ENCODE measurements at places on chromosomes 6 and 20. TPM values are rescaled to one million over a fixed set of nuclear protein-coding genes. Genes with fewer than 3 reads are reported as not detected.

Gene BMP7
- 16.6 TPM for total RNA-seq

Gene HCRTR2
- not detected for total RNA-seq

Gene FOXC1
- total RNA-seq, result 0.27 TPM

Gene PGK2
- not detected for total RNA-seq

Gene EPPIN
- total RNA-seq, result not detected

Gene EIF6
- 152 TPM for total RNA-seq

Gene SLC4A11
- total RNA-seq, result 12.1 TPM

Gene TGM3
- not detected for total RNA-seq

Gene LY86
- not detected for total RNA-seq

Gene FOXA2
- not detected for total RNA-seq

Gene OR2H1
- total RNA-seq, result not detected

Gene KLHDC3
- total RNA-seq, result 182 TPM

Gene CTAGE9
- total RNA-seq, result not detected

DNA sequence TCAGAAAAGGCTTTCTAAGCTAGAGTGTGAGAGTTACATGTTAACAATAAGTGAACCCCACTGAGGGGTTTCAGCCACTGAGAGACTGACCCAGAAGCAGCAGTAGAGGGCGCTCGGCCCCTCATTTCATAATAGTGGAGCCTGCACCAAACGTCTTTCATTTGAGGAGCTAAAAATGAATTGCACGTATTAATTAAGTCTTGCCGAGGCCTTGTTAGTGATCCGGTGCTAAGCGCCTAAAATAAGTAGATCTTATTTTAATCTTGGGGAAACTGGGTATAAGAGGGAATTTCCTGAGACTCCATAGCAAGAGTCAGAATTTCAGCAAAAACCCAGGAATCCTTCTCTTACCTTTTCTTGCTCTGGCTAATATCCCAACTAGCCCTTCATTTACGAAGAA lies 209.7 kb downstream of the FARS2 start:
- DNase-seq, result peak; percentile 83

DNA sequence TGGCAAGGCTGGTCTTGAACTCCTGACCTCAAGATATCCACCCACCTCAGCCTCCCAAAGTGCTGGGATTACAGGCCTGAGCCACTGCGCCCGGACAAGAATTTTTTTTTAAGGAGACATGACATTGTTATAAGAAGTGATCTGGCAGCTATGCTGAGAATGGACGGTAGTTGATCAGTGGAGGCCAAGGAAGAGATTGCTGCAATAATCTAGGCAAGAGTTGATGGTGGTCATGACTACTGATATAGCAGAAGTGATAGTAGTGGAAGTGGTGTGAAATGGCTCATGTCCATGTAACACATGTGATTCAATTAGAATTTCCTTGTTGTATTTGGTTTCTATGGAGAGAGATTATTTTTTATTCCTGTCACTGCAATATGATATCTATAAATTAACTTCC lies 125.3 kb upstream of the CCN2 start:
- DNase-seq, result no peak

- DNase-seq, result no peak
Observed at GRCh38 chr20:51360451-51361201, 181.9 kb downstream of the NFATC2 start.

- no peak for DNase-seq
Observed at GRCh38 chr20:63208346-63208909, 7.5 kb downstream of the YTHDF1 start.

GRCh38 chr6:2220154-2220553 lies 25.3 kb downstream of the GMDS start:
- no peak for DNase-seq

DNA sequence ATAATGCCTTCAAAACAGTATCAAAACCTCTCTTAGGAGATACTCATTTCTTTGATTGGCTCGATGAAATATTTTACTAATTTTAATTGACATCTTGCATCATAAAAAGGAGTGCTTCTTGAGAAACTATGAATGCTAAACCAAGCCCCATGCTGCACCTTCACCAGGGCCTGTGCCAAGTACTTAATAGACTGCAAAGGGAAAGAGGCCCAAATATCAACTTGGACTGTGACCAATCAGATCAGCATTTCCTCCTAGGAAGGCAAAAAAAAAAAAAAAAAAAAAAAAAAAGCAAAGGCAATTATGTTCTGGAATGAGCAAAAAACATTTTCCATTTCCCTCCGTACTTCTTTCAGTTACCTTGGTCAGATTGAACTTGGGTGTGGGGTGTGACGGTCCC lies 253.0 kb upstream of the SOX4 start:
- DNase-seq, result no peak

- DNase-seq, result no peak
Observed at GRCh38 chr20:38875175-38875993, 50.8 kb upstream of the FAM83D start.

DNA sequence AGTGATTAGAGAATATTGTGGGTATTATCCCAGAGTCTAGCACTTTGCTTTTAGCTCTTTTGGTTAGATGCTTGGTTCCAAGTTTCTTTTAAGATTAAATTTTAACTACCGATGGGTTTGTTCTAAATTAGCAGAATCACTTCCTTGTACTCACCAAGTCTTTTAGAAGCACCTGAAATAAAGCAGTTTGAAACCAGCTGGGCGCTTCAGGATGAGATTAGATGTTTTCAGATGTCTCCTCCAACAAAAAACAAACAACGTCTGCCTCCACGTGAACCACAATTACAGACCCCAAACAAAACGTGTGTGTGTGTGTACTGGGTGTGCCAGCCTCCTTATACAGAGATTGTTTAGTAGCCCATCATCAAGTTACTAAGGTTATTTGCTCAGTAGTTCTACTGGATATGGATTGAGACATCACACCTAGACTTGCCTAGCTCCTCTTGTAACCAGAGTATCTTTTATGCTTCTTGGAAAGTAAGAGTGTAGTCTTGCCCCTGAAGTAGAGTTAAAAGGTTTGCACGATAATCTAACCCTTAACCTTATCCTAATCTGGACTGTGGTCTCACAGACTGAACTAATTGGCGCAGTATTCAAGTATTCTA lies 2.3 kb downstream of the DSTN start:
- no peak for DNase-seq

DNA sequence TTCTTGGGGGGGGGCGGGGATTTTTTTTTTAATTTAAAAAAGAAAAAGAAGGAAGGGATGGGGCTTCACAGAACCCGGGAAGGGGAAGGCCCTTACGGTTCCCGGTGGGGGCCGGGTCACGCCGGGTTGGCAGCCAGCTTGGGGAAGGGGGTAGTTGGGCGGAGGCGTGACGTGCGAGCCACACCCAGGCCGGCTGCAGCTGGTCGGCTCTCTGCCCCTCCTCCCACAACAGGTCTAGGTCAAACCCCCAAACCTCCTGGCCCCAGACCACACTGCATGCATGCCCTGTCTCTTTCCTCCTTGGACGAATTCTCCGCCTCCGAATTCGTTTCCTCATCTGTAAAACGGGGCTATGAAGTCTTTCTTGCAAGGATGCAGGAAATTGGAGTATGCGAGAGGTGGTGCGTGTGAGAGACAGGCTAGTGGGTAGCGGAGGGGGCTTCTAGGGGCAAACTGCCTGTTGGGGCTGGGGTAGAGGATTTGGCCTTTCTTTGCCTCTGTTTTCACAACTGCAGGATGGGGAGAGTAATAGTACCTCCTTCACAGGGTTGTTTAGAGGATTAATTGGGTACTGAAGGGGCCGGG lies 828 bp downstream of the HCK start:
- peak; percentile 88 for DNase-seq

- DNase-seq, result no peak
Observed at GRCh38 chr6:42791706-42792320, 10.0 kb downstream of the BICRAL start.

DNA sequence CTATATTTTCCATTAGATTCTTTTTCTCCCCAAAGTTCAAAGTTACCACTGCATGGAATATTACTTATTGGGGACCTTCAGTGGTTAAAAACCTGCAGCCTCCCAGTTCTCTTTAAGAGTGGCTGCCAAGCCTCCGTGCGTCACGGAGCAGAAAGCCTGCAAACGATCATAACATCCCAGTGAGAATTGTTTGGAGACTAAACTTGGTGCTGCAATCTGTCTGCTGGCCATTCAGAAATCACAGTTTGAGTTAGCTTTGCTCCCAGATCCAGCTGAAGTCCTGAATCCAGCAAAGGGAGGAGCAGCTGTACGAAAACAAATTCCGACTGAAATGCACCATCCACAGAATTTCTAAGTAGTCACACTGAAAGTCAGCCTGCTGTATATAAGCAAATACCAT lies 213.5 kb upstream of the PDE10A start:
- no peak for DNase-seq

- DNase-seq, result no peak
Observed at GRCh38 chr6:11538819-11539468, 1.4 kb downstream of the TMEM170B start.

DNA sequence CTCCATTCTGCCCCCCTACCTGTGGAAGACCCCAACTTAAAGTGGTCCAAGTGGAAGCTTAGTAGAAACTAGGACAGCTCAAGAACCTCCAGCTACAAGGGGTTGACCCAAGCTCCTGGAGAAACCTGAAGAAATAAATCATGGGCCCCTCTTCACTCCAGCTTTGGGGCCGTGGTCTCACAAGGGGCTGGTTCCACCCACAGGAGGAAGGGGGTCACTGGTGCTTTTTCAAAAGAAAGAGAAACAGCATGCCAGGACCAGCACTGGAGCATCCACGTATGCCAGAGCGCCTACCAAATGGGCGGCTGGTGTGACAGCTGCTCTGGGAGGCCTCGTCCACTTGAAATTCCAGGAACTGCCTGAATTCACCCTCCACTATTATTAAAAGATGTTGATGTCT lies 14.4 kb upstream of the ANKRD60 start:
- DNase-seq, result no peak

DNA sequence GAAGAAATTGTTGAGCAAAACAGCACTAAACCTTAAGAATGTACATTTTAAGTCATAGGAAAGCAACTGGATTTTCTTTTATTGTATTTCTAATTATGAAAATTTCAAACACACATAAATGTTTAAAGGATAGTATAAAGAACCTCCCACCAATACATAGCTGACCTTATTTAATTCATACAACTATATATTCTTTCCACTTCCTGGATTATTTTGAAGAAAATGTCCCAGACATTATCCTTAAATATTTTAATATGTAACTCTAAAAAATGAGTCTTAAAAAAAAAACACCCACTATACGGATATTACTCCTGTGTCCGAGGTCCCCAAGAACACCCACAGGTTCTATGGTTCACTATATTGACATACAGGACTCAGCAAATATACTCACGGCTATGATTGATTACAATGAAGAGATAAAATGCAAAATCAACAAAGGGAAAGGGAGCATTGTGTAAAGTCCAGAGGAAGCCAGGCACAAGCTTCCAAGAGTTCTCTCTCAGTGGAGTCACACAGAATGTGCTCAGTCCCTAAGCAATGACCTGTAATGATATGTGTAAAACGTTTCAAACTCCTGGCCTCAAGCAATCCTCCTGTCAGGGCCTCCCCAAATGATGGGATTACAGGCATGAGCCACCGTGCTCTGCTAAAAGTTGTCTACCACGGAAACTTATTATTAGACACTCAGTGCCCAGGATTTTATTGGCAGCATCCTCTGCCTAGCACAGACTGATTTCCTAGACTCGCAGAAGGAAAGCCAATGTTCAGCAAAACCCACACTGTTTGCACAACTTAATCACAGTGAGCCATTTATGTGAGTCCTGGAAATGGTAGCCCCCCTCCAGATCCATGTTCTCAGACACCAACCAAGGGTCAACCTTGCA lies 23.2 kb downstream of the GLYATL3 start:
- DNase-seq, result no peak

DNA sequence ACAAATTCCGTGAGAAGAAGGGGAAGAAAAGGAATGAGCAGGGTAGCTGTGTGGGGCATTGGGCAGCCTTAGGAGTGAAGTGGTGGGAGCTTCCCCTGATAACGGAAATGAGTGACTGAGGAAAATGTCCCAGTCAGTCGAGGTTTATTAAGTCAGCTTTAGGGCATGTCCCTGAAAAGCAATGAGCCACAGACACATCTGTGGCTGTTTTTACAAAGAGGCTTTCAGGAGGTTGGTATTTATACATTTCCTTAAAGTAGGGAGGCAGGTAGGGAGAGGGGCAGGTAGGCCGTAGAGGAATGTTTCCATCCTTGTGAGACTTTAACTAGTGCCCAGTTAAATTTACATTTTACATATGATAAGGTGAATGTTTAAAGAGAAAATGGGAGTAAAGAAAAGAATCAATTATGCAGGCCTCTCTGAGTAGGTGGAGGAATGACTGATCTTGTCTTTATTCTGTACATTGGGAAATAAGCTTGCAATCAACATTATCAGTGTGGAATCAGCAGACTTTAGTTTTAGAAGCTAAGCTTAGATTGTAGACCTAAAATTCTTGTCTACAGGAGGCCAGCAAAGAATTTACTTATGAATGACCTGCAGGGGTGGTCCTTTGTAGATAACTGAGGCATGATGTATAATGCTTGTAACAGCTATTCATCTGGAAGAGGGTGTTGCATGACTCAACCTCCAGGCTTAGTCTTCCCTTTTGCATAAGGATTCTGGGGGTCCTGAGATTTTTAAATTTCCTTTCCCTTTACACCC lies 18.5 kb downstream of the SLC22A2 start:
- DNase-seq, result peak; percentile 35

GRCh38 chr6:5089481-5090438 lies 4.6 kb downstream of the PPP1R3G start:
- DNase-seq, result no peak

DNA sequence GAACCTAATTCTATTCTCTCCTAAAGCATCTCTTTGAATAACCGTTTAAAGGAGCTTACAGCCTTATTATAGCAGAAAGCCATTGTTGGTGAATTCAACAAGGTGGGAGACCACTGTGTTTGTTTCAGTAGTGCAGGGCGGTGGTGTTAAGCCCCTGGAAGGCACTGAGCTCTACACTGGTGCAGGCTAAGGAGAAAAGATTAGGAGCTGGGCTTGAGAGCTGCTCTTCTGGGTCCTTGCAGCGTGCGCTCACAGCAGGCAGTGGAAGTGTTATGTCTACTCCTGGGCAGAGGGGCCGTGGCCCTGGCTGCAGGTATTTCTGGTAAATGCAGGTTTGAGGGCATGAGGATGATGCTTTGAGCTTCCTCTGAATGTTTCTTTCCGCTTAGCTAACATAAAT lies 361.2 kb downstream of the RNF144B start:
- no peak for DNase-seq

DNA sequence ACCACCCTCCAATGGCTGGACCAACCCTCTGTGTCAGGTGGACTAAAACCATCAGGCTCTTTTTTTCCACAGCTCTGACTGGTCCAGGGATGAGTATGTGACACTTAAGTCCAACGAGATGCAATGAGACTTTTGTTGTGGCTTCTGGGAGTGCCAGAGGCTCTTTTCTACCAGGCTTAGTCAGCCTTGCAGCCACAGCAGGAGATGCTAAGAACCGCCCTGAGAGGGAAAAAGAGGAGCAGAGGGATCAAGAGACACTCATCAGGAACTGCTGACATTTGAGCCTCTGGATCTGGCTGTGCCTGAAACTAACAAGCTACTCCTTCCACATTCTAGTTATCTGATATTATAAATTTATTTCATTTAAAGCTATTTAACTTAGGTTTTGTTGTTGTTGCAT lies 270.9 kb upstream of the SULF2 start:
- no peak for DNase-seq

DNA sequence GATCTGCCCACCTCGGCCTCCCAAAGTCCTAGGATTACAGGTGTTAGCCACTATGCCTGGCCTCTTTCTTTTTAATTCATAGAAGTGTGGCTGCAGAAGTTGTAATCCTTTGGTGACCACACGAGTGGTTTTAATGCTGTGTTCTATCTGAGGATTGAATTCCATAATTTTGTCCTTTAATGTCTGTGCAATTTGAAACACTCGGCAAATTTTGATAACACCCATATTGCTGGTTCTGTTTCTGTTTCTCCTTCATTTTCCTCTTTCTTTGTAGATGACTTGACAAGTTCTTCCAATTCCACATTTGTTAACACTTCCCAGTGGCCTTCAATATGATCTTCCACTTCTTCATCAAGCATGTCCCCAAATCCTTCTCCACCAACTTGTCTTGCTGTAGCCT lies 2.8 kb upstream of the CHMP4B start:
- no peak for DNase-seq
